Glomerular endothelial cell (primary cell): ENCODE measurements at places on chromosomes 3 and 15. TPM values are rescaled to one million over a fixed set of nuclear protein-coding genes. Genes with fewer than 3 reads are reported as not detected.

PLSCR4 gene
- total RNA-seq: 56.9 and 61.9 TPM in 2 replicates

CHRD gene
- 0.78 and 1.9 TPM in 2 replicates for total RNA-seq

P2RY1 gene
- 0.87 and 1.3 TPM in 2 replicates for total RNA-seq

SERPINI2 gene
- not detected in 2 replicates for total RNA-seq

SCN11A gene
- 0.15 and 0.23 TPM in 2 replicates for total RNA-seq

WDR49 gene
- total RNA-seq: 0.47 TPM in 1 of 2 replicates, not detected in the other

LRRC31 gene
- not detected in 2 replicates for total RNA-seq

STIMATE gene
- 14.0 and 28.5 TPM in 2 replicates for total RNA-seq

ALG1L2 gene
- total RNA-seq: not detected in 2 replicates

LRRC3B gene
- not detected in 2 replicates for total RNA-seq

TM4SF1 gene
- total RNA-seq: 810 and 812 TPM in 2 replicates

SPINT1 gene
- 8.0 and 20.9 TPM in 2 replicates for total RNA-seq

PRICKLE2 gene
- total RNA-seq: 3.1 and 7.4 TPM in 2 replicates

SLC28A1 gene
- total RNA-seq: not detected in 2 replicates
